Transverse colon (tissue), 4 donors: ENCODE measurements at places on chromosomes 13 and 19. TPM values are rescaled to one million over a fixed set of nuclear protein-coding genes. Genes with fewer than 3 reads are reported as not detected.

- H3K27me3 ChIP-seq, result peaks cover 10% of the 10 kb centered on the region
- H3K4me3 ChIP-seq, result no peak overlapping the region
- no peaks in the 10 kb centered on the region for H3K4me1 ChIP-seq
- DNase-seq, result no peak
Measured at GRCh38 chr19:18626906-18627305, 9.9 kb upstream of the KLHL26 start.

DNA sequence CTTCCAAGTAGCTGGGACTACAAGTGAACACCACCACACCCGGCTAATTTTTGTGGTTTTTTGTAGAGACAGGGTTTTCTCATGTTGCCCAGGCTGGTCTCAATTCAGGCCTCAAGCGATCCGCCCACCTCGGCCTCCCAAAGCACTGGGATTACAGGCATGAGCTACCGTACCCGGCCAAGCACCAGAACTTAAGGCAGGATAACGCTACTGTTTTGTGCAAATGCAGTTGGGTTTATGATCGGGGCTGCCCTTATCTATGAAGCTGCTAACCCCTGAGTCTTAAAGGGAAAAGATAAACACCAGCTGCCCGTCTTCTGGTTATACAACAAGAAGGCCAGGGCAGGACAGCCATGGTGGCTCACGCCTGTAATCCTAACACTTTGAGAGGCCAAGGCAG lies 12.6 kb upstream of the TM6SF2 start:
- no peaks in the 10 kb centered on the region for H3K27me3 ChIP-seq
- no peak overlapping the region for H3K27ac ChIP-seq
- peaks cover 34% of the 10 kb centered on the region for H3K36me3 ChIP-seq
- no peak for DNase-seq

DNA sequence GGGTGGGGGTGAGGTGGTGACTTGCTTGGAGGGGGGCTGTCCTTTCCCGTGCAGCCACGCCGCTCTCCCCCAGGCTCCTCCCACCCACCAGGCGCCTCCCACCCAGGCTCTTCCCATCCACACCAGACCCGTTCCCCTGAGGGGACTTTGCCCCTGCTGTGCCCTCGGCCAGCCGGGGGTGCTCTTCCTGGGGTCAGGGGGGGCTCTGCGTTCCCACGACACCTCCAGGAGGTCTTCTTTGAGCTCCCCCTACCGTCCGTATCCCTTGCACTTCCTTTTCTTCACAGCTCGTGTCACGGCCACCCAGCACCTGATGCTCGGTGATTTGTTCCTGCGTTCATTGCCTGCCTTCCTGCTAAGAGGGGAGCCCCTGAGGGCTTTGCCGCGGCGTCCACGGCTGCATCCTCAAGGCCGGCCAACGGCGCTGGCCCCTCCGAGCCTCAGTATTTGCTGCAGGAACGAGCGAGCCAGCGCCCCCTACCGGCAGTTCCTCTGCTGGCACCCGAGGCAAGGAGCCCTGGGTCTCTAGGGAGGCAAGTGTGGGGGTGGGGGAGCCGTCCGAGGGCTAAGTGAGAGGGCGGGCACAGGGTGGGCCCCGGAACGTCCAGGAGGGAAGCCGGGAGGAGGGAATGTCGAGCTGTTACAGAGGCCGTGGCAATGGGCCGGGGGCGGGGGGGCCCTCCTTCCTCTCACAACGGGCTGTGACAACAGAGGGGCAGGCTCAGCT lies 11.8 kb downstream of the LRRC4B start:
- DNase-seq, result peak; percentile 71
- peaks cover 6% of the 10 kb centered on the region for H3K4me1 ChIP-seq
- no peak overlapping the region for H3K27ac ChIP-seq
- no peak overlapping the region for H3K4me3 ChIP-seq
- H3K27me3 ChIP-seq, result peaks cover 72% of the 10 kb centered on the region

DNA sequence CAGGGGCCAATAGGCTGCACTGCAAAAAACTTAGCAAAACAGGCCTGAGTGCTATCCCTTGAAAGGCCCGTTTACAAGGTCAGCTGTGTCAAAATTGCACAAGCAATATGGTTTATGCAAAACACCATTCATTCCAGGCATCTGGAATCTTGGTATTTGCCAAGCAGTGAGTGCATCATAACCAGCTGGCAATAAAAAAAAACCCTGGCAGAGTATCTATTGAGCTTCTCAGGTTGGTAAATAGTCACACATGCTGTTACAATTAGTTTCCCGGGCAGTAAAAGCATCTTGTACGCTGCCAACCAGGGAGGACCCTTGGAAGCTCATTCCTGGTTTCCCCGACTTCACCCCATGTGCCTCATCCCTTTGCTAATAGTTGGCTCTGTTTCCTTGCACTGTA lies 21.3 kb downstream of the ZNF77 start:
- DNase-seq, result no peak
- H3K27me3 ChIP-seq, result no peaks in the 10 kb centered on the region
- H3K36me3 ChIP-seq, result no peaks in the 10 kb centered on the region
- no peaks in the 10 kb centered on the region for H3K4me1 ChIP-seq

KIR3DL2 gene
- total RNA-seq, result not detected

FCAR gene
- total RNA-seq, result not detected

DNA sequence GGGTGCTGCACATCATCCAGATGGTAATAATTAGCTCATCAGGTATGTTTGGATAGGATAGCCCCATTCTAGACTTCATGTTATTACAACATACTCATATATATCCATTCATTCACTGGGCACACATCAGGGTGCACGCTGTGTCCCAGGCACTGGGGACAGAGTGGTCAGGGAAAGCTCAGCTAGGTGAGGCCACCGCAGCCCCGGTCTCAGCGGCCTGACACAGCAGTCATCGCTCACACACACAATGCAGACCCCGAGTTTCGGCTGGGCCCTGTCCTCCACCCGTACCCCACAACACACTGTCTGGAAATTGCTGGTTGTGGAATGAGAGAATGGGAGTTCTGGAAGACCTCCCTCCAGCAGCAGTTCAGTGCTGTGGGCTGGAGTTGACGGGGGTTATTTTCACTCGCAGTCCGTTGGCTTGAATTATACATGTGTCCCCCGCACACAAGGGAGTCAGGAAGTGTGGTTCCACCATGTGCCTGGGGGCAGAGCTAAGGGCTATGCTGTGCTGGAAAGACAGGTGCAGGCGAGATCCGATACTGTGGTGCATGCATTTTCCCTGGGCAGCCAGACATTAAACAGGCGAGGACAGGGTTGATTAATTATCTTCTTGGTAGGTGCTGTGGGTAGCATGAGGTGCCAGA lies 257.6 kb downstream of the TEX29 start:
- H3K36me3 ChIP-seq, result no peaks in the 10 kb centered on the region
- no peak overlapping the region for H3K4me3 ChIP-seq
- H3K27me3 ChIP-seq, result no peaks in the 10 kb centered on the region
- no peak for DNase-seq
- no peak overlapping the region for H3K27ac ChIP-seq

WDR87 gene
- total RNA-seq, result not detected

GRCh38 chr19:6803036-6803404 lies 30.5 kb downstream of the VAV1 start:
- peaks cover 8% of the 10 kb centered on the region for H3K4me1 ChIP-seq
- peak overlapping the region; percentile 76 for H3K27ac ChIP-seq
- H3K36me3 ChIP-seq, result no peaks in the 10 kb centered on the region
- no peak for DNase-seq
- H3K27me3 ChIP-seq, result no peaks in the 10 kb centered on the region
- no peak overlapping the region for H3K4me3 ChIP-seq

DNA sequence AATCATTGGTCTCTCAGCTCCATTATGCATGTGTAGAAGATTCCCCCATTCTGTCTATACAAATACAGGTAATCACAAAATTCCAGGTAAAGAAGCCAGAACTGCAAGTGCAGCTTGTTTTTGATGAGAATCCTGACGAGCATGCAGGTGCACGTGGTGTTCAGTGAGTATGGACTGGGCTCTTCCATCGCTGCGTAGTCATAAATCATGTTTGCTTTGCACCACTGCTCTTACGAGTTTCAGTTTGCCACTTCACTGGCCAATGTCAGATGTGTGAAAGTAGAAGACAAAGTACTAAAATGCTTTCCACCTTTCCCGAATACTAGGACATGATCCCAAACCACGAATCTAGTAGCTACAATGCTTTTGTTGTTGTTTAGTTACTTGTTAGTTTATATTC lies 390.7 kb downstream of the LIG4 start:
- no peak for DNase-seq
- no peak overlapping the region for H3K4me3 ChIP-seq
- no peaks in the 10 kb centered on the region for H3K27me3 ChIP-seq
- no peaks in the 10 kb centered on the region for H3K36me3 ChIP-seq
- no peak overlapping the region for H3K27ac ChIP-seq

APC2 gene
- 0.41 TPM for total RNA-seq

DNA sequence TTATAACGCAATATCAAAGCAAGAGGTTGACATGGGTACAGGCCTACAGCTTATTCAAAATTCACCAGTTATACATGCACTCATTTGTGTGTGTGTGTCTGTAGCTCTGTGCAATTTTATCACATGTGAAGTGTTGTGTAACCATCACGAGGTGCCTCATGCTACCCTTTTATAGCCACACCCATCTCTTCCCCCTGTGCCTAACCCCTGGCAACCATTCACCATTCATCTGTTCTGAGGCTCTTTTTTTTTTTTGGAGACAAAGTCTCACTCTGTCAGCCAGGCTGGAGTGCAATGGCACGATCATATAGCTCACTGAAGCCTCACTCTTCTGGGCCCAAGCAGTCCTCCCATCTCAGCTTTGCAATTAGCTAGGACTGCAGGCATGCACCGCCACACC lies 78.4 kb downstream of the DPF1 start:
- no peak for DNase-seq
- peaks cover 5% of the 10 kb centered on the region for H3K36me3 ChIP-seq
- H3K27ac ChIP-seq, result no peak overlapping the region
- H3K4me3 ChIP-seq, result no peak overlapping the region
- H3K27me3 ChIP-seq, result no peaks in the 10 kb centered on the region

- H3K27me3 ChIP-seq, result no peaks in the 10 kb centered on the region
- H3K4me1 ChIP-seq, result no peaks in the 10 kb centered on the region
- H3K36me3 ChIP-seq, result no peaks in the 10 kb centered on the region
- H3K4me3 ChIP-seq, result no peak overlapping the region
- H3K27ac ChIP-seq, result no peak overlapping the region
Measured at GRCh38 chr13:25214491-25215252, 42.6 kb upstream of the AMER2 start.

DNA sequence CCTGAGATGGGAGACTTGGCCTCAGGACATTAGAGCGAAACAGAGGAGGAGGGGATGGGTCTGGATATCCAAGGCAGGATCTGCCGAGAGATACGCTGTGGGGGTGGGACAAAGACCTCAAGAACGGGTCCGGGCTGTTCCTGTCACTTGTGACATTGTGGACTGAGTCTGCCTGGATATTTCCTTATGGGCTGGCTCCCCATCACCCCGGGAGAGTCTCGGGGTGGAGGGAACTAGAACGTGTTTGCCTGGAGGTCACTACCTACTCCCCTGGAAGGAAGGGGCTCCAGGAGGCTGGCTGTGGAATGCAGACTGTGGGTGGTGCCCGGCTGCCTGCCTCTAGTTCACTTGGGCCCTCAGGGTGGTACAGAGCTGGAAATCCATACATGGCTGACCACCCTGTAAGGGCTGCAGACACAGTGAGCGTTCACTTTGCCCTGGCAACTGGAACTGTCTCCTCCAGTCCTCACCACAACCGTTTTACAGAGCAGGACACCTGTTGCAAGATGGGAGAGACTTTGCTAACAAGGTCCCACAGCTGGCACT lies 26.4 kb downstream of the DNM2 start:
- no peaks in the 10 kb centered on the region for H3K27me3 ChIP-seq
- peak overlapping the region; percentile 86 for H3K27ac ChIP-seq
- peaks cover 98% of the 10 kb centered on the region for H3K4me1 ChIP-seq
- no peaks in the 10 kb centered on the region for H3K36me3 ChIP-seq
- no peak overlapping the region for H3K4me3 ChIP-seq
- no peak for DNase-seq

UBE2L5 gene
- not detected for total RNA-seq

GPR4 gene
- total RNA-seq, result 1.4 TPM

KLK14 gene
- total RNA-seq, result 0.82 TPM

VAV1 gene
- 0.60 TPM for total RNA-seq

AMER2 gene
- 0.14 TPM for total RNA-seq

DNA sequence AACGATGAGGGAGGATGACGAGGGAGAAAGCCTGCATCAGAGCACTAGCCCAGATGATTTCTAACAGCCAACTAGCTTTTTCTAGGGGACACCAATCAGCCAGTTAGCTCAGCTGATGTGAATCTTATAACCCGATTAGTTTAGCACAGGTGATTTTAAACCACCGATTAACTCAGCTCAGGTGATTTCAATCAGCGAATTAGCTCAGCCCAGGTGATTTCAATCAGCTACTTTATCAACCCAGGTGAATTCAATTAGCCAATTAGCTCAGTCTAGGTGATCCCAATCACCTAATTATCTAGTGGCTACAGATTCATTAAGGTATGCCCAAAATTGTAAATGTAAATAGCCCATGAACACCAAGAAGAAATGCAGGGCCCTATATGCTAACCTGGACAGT lies 146.9 kb downstream of the ZNF486 start:
- H3K27ac ChIP-seq, result no peak overlapping the region
- no peaks in the 10 kb centered on the region for H3K36me3 ChIP-seq
- no peak for DNase-seq
- H3K4me1 ChIP-seq, result no peaks in the 10 kb centered on the region
- H3K27me3 ChIP-seq, result no peaks in the 10 kb centered on the region
- no peak overlapping the region for H3K4me3 ChIP-seq
